ENCODE measurements at places on chromosomes 11 and 22. TPM values are rescaled to one million over a fixed set of nuclear protein-coding genes. Genes with fewer than 3 reads are reported as not detected.

HOATZ gene
- total RNA-seq, result not detected

TYR gene
- total RNA-seq, result not detected

IGLL1 gene
- total RNA-seq, result not detected

MS4A4A gene
- not detected for total RNA-seq

FOLR2 gene
- not detected for total RNA-seq

LRRC74B gene
- not detected for total RNA-seq

TRIM3 gene
- 27.6 TPM for total RNA-seq

OR5A1 gene
- total RNA-seq, result not detected

OR8D1 gene
- not detected for total RNA-seq

CARD18 gene
- total RNA-seq, result not detected

MEI1 gene
- total RNA-seq, result not detected

PPFIBP2 gene
- total RNA-seq, result 90.8 TPM

SMPD1 gene
- total RNA-seq, result 102 TPM

ARHGAP1 gene
- total RNA-seq, result 155 TPM

SLC5A1 gene
- not detected for total RNA-seq

SAA2 gene
- total RNA-seq, result not detected

KRTAP5-7 gene
- not detected for total RNA-seq

DCHS1 gene
- 33.4 TPM for total RNA-seq

ASRGL1 gene
- 6.0 TPM for total RNA-seq

SAA4 gene
- not detected for total RNA-seq

KDM4D gene
- 0.65 TPM for total RNA-seq

P4HA3 gene
- total RNA-seq, result 16.6 TPM

CBLIF gene
- total RNA-seq, result not detected

KCNC1 gene
- total RNA-seq, result 0.07 TPM

AIFM3 gene
- not detected for total RNA-seq
